Activated T-cell treated with anti-CD3 and anti-CD28 coated beads for 1 hour (primary cell): ENCODE measurements at places on chromosomes 2 and 18.
A peak's percentile ranks its signal among the peaks of the same experiment; 100 is the strongest.

- DNase-seq: no peak
Observed at GRCh38 chr2:230076819-230077218, 8.1 kb upstream of the SLC16A14 start.

GRCh38 chr18:79487183-79487800 is 91.6 kb downstream of the NFATC1 start:
- DNase-seq: no peak

DNA sequence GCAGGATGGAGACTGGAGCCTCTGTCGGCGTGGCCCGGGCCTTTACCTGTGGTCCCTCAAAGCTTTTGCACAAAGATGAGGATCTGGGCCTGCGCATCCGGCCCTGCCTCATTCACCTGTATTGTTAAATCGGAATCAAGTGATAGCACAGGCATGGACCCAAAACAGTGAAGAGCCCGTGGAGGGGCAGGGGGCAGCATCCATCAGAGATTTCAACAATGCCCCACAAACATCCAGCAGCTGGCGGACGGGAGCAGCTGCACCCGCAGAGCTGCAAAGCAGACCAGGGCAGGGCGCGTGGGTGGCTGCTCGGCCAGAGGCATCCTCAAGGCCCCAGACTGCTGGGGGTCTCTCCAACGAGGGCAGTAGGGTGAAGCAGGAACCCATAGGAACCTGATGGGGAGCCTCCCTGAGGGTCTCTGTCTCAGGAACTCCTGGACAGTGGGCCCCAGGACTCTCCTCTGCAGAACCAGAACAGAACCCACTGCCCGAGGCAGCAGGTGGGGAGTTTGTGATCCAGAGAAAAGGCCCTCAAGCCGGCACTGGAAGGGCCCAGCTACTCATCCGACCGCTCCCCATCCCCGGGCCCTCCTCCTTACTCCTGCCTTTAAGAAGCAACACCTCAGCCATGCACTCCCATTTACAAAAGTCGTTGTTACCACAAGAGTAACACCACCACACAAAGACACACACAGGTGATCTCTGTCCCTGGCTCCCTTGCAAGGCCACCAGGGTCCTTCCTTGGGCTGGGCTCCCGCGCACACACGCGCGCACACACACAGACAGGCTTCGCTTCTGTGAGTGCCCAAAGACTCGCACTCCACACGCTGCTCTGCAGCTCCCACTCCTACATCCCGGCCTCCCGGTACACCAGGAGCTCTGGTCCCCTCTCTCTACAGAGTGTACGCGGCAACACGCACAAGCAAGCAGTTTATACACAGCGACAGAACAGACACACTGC is 28.8 kb downstream of the HDAC4 start:
- no peak for DNase-seq

GRCh38 chr2:26463244-26464192 is 14.4 kb downstream of the OTOF start:
- no peak for DNase-seq

GRCh38 chr18:70582981-70583380 is 294.1 kb downstream of the SOCS6 start:
- DNase-seq: no peak

GRCh38 chr2:133303150-133303549 is 265.1 kb downstream of the NCKAP5 start:
- no peak for DNase-seq

DNA sequence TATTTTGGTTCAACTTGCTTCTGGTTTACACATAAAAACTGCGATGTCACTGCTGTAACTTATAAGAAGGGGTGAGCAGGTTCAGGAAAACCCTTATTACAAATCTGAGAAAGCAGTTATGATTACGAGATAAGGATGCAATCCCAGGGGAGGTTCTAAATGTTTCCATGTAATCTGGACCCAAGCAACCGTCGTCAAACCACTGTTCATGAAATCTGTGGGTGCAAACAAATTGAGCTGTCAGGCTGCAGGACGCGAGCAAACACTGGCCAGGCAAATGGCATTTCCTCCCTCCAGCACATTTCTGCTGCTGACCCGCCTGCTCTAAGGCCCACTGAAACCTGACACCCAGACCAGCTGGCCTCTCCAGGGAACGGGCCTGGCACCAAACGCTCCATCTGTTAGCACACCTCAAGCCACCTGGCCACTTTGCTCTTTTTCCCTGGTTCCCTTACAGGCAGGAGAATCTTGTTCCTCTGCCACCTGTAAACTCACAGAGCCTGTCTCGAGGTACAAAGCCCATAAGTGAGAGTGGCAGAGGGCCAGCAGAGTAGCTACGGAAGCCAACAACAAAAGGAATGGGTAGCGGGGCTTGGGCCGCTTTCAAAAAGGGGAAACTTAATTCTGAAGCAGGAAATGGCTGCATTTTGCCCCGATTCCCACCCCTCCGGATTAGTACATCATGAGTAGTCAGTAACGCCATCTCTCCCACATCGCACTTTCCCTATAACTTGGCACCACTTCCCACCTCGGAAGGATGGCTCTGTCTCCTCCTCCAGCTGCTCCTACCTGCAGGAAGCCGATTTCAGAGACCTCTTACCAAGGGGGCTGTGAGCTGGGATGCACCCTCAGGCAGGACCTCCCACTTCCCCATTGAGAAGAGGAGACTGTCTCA is 26.5 kb downstream of the CRACDL start:
- DNase-seq: no peak

DNA sequence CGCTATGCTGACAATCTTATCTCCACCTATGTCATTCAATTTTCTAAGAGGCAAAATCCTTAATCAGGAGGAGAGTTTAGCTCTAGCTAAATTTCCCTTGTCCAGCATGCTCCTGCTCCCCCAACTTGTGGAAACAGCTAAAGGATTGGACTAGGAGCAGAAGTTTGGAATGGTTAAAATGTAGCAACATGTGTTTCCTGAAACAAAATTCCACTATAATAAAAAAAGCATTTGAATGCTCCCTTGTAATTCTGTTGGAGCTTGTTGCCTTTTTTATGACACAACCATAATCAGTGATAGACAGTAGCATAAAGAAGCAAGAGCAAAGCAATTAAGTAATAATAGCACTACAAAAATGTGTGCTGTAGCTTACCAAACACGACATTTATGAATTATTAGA is 6.9 kb downstream of the ACTR3 start:
- DNase-seq: no peak

GRCh38 chr18:49250816-49251388 is 209.5 kb downstream of the DYM start:
- DNase-seq: no peak

GRCh38 chr2:177495945-177496344 is 103.4 kb downstream of the AGPS start:
- no peak for DNase-seq

DNA sequence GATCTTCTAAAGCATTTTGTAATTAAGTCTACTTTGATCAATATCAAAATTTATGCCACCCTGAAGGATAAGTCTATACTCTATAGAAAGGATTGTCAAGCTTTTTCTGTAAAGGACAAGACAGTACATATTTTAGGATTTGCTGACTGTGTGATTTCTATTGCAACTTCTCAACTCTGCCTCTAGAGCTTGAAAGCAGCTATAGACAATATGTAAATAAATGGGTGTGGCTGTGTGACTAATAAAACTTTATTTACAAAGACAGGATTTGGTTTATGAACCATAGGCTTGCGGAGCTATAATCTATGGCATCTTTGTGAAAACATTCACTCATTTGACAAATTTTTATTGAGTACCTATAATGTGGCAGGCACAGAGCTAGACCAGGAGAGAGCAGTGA is 18.4 kb downstream of the UPP2 start:
- DNase-seq: no peak

- no peak for DNase-seq
Observed at GRCh38 chr18:23951206-23951605, 63.3 kb upstream of the TTC39C start.

DNA sequence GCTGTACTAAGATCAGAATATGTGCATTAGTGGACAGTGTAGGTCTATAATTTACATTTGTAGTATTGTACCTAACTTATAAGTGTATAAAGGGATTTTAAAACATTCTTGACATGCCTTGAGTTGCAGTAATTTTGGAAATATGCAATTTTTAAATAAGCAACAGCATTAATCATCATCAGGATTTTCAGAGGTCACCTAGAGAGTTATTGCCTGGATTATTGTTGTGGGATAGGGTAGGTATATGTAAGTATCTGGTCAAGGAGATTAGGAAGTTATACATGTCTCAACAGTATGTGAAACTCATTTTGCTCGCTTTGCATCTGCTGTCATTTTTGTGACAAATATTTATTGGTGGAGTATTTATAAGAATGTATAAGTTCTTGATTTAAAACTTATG is 184.2 kb downstream of the WDR7 start:
- no peak for DNase-seq

GRCh38 chr2:27143285-27143684 is 4.1 kb upstream of the PRR30 start:
- no peak for DNase-seq

- DNase-seq: peak; percentile 85
Observed at GRCh38 chr2:240851078-240851991, 17.3 kb upstream of the AGXT start.

DNA sequence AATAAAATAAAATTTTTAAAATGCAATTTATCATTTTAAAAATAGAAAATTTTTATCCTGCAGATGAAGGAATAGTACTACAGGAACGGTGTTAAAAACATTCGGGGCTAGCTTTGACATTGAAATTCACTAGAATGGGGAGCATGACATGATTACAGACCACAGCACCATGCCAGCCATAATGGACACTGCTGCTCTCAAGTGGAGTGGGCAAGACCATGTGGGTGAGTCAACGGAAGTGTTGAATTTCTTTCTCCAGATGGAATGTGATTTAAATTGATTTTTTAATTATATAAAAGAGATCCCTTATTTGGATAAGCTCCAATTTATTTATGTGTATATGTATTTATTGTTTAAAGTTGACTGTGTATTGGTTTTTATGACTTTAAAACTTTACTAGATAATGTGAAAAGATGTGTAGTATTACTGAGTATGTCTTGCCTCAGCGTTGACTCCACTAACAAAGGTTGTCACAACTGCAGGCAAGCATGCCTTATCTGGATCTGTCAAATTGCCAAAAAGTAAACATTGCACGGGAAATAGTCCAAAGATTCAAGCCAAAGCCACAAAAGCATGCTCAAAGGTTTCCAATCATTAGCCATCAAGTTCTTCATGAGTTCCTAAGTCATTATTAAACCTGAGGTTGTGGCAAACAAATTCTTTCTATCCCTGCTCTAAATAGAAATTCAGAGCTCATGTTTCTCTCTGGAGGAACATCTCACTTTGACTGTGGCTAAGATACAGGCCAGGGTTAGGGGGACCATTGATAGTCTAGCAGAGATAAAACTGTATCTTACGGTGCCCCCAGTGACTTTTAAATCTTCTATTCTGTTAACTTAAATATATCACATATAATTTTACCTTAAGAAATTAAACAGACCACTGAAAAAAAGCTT is 536.9 kb downstream of the TMX3 start:
- DNase-seq: no peak

GRCh38 chr2:147847746-147848391 is 3.0 kb downstream of the ACVR2A start:
- DNase-seq: no peak

DNA sequence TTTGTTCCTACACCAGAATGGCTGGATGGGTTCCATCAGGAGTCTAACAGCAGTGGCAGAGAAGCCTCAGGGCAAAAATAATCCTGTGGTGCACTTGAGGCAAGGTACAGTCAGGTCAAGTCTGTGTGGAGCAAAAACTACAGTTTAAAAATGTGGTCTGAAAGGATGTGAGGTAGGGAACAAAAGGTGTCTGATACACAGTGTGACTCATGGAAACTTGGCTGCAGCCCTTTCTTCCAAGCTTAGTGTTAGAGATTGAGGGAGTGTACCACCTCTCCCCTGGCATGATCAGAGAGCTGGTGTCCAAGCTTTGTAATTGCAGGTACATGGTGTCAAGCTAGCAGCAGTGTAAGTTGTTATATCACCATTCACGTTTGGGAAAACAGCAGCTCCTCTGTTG is 8.9 kb downstream of the ANKAR start:
- no peak for DNase-seq

GRCh38 chr18:3985020-3985419 is 470.1 kb downstream of the DLGAP1 start:
- no peak for DNase-seq

- DNase-seq: no peak
Observed at GRCh38 chr2:72959995-72960981, 43.0 kb downstream of the EMX1 start.

GRCh38 chr2:71995067-71995665 is 152.5 kb downstream of the CYP26B1 start:
- no peak for DNase-seq
